Stimulated activated CD8-positive, alpha-beta memory T cell treated with anti-CD3 and anti-CD28 coated beads, Interleukin-15, amount 100 ng/mL, for 48 hours (primary cell): ENCODE measurements at places on chromosomes 3 and 15.

DNA sequence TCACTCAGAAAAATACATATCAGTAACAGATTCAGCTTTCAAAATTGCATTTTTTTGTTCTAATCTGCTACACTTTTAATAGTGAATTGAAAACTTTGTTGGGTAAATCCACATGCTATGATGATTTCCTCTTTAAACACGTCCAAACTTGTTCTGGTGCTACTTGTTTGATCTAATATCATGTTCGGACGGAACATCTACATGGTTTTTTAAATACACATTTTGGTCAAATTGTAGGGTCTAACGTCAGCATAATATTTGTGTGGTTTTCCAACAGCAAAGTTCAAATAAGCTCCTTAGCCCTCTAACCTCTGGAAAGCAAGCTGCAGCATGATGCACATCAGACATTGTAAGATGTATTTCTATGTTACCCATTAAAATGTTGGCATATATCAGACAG is 98.5 kb upstream of the OSTN start:
- DNase-seq: no peak

GRCh38 chr15:63832620-63833019 is 1.1 kb downstream of the HERC1 start:
- DNase-seq: no peak

GRCh38 chr3:39460677-39461076 is 6.8 kb upstream of the MOBP start:
- no peak for DNase-seq

DNA sequence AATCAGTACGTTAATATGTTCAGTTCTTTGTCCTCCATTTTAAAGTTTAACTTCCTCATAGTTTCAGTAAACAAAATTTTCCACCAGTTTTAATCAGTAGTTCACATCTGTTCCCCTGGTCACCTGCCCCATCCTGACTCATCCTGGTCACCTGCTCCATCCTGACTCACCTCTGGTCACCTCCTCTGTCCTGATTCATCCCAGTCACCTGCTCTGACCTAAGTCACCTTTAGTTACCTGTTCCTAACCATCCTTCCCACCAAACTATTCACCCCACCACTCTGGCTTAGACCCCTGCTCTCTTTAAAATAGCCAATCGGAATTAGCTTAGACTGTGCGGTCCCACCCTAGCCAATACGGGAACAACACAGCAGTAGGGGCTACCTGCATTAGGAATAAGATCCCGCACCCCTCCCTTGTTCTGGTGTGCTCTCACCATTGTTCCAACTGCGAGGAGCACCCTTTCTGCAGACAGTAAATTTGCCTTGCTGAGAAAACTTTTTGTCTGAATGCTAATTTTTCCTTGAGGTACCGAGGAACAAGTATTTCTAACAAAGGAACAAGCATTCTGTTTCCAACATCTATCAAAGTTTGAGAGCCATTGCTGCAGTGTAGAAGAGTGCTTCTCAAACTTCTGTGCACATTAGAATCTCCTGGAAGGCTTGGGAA is 169.3 kb downstream of the ADAMTS17 start:
- no peak for DNase-seq

DNA sequence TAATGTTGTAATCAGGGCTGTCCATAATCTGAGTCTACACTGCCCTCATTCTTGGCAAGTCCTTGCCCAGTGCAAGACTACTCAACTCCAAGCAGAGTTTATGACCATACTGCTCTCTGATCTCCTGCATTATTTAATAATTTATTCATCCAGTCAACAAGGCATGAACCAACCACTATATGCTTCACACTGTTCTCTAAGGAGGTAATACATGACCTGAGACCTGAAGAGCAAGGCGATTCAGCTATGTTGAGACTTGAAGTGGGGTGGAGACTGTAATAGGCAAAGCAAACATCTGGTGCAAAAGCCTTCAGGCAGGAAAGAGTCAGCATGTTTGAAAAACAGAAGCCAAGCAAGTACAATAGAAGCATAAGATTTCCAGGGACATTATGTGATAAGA is 1362.8 kb downstream of the ROBO2 start:
- no peak for DNase-seq

GRCh38 chr3:142716102-142716501 is 7.7 kb upstream of the TRPC1 start:
- no peak for DNase-seq

- no peak for DNase-seq
Measured at GRCh38 chr3:112958811-112959560, 15.9 kb downstream of the CD200R1 start.

GRCh38 chr15:80619680-80620079 is 75.4 kb upstream of the ABHD17C start:
- no peak for DNase-seq

DNA sequence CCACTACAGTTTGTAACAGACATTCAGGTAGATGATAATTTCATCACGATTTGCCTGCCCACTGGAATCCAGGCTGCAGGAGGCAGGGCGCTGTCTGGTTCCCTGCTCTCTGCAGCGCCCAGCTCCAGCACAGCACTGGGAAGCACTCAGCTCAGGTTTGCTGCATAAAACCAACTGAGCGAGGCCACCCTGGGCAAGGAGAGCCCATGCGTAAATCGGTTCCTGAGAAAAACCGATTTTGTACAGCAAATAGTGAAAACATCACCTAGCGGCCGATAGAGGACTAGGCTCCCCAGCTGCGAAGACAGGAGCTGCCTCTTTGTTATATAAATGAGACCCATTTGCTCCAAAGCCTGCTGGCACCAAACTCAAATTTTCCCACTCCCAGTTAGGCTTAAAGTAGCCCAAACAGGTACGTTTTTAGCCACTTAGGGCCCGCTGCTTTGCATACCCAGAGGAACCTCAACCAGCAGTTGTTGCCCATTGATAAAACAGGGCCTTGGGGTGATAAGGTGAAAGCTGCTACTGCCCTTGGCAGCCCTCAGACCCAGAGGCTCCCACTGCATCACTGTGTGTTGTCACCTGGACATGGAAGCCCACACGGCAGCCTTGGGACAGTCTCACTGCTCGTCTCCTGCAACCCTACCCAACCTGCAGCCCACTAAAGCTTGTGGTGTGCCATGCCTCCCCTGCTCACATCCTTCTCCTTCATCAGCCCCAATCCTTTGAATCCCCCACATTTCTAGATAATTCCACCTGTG is 47.5 kb downstream of the ALDH1L1 start:
- no peak for DNase-seq

DNA sequence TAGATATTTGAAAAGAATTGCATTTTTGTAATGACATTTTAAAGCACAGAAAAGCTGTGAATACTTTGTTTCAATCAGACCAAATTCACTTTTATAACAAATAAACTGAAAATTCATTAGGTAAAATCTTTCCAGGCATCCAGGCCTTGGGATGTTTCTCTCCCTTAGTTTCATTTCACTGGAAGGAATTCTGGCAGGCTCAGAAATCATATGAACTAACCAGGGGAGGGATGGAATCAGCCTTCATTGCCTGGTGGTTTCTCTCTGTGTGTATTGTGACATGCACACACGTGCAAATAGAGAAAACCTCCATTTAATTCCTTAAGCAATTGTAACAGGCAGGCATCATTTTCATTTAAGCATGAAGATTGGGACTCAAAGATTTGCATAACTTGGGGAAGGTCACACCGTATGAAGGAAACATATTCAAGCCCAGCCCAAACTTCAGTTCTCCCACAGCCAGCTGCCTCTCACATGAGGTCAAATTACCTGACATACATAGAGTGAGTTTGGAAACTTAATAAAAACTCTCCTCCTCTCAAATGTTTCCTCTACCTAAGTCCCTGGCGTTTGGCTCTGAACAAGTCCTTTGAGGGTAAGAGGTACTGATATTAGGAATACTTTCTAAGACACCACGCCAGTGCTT is 376.1 kb upstream of the MCTP2 start:
- DNase-seq: no peak

- no peak for DNase-seq
Measured at GRCh38 chr15:46420990-46421389, 786.2 kb downstream of the SQOR start.

DNA sequence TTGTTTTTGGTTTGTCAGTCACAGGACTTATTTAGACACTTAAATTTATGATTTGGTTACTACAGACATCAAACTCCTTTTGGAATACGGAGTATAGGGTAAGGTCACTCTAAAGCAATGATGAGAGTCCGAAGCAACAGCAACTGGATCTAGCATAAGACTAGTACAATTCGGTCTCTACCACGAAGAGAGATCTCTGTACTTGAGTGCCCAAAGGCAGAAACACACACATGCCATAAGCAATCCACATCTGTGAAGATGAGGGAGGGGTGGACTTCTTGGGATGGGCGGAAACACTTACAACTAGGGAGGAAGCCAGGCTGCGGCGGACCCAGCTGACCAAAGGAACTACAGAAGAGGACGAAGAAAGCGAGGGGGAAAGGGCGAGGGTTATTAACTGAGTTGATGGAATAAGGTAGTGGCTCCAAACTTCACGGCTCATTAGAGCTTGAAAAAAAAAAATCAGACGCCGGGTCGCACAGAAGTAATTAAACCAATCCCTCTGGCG is 595 bp downstream of the DPH6 start:
- DNase-seq: no peak

GRCh38 chr15:63605816-63606215 is 8.6 kb downstream of the FBXL22 start:
- DNase-seq: peak; percentile 43

- no peak for DNase-seq
Measured at GRCh38 chr15:60584355-60584998, 105.5 kb upstream of the ICE2 start.

DNA sequence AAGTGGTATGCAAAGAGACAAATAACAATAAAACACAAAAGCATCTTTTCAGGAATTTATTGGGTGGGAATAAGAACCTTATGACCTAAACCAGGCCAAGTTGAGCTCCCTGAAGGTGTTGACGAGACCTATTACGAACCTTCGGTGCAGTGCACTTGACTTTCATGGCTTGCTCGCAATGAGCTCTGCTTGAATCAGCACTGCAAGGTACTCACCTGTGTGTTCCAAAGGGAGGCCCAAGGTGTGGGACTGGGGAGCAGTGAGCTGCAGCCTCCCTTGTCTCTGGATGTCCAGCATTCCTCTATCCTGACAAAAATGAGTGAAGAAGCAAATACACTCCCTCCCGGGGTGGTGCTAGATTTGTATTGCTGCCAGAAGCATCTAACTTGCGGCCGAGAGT is at the start of gene MDFIC2:
Gene MDFIC2 (minus strand): TSS at position 303 of the 400 bp plus-strand sequence. CDS start 665 bp downstream, outside the sequence.
- no peak for DNase-seq

GRCh38 chr3:182592747-182593146 is 200.6 kb upstream of the ATP11B start:
- no peak for DNase-seq

GRCh38 chr3:122003112-122003511 is 18.9 kb downstream of the ILDR1 start:
- no peak for DNase-seq

- DNase-seq: no peak
Measured at GRCh38 chr3:71406972-71407810, 176.3 kb downstream of the FOXP1 start.

DNA sequence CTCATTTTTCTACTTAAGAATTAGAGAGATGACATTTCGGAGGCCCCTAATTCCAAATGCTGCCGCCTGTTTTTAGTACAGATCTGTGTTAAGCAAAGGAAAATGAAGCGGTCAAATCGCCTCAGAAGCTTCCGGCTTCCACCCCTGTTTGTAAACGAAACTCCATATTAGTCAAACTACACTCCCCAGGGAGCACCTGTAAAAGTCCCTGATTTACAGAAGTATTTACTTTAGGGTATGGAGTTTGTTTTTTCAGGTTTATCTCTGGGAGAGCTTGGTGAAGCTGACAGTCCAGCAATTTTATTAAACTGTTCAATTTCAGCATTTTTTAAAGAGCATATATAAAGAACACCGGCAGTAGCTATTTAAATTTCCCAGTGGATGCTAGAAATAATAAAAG is 319.8 kb downstream of the FHIT start:
- no peak for DNase-seq

- no peak for DNase-seq
Measured at GRCh38 chr3:14520149-14520548, 20.0 kb downstream of the GRIP2 start.

- no peak for DNase-seq
Measured at GRCh38 chr3:113329757-113330156, 111.5 kb downstream of the CFAP44 start.

DNA sequence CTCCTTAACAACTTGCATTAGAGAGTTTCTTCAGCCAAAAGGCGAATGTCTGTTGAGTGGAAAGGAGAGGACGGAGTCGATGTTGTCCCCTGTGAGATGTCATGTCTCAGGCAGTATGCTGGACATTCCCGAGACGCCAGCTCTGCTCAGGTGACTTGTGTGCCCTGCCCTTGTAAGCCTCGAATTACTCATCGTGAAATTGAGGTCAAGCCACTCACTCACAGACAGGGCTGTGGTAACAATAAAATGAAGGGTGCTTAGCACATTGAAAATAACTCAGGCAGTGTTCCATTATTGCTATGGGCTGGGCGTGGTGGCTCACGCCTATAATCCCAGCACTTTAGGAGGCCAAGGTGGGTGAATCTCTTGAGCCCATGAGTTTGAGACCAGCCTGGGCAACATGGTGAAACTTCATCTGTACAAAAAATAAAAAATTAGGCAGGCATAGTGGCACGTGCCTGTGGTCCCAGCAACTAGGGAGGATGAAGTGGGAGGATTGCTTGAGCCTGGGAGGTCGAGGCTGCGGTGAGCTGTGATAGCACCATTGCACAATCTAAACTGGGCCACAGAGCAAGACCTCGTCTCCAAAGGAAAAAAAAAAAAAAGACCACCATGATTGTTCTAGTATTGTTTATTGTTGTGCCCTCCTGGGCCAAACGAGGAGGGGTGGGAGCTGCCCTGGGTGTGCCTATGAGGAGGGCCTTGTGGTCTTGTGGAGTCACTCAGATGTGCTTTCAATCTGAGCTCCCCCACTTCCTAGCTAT is 214.4 kb downstream of the THSD4 start:
- DNase-seq: no peak

GRCh38 chr3:42855547-42856380 is 19.9 kb downstream of the CYP8B1 start:
- no peak for DNase-seq

GRCh38 chr3:193777524-193777923 is 184.5 kb downstream of the OPA1 start:
- no peak for DNase-seq

DNA sequence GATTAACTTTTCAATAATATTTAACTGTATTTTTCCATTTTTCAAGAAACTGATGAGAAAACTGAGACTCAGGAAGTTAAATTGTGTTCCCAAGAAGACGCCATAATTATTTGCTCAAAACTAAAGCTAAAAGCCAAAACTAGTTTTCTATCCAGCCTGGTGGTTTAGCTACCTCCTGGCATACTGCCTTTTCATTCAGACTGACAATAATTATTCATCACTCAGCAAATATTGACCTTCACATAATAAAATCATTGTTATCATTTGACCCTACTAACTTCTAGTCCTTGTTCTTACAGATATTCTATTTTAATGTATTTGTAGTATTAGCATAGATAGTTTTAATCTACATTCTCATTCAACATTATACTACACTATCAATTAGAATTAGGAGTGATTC is 210.6 kb upstream of the GADL1 start:
- DNase-seq: no peak

DNA sequence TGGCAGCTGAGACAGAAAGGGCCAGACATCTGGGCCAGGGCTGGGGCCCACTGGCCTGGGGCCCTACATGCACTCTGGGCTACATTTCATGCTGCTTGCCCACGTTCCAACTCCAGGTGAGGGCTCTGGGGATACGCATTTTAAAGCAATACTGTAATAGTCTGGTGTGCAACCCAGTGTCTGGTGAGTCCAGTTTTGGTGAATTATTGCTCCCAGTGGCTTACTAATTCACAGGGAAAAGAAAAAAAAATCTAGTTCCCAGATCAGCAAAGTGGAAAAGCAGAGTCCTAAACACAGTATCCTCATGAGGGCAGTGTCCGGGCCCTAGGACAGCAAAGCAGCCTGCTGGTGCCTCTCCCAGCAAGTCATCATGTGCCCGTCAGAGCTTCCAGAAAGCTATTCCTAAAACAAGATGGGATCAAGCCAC is 82.4 kb downstream of the CCNL1 start:
- DNase-seq: no peak
